SK-MEL-5 (cell line): ENCODE measurements at places on chromosomes 2 and 18. TPM values are rescaled to one million over a fixed set of nuclear protein-coding genes. Genes with fewer than 3 reads are reported as not detected.

SH3RF3 gene
- total RNA-seq: 0.32 and 0.35 TPM in 2 replicates

- DNase-seq: peak; percentile 53
These were observed at the start of gene RAX for GRCh38 chr18:59272891-59273758. Gene RAX (minus strand): TSS chr18:59273454. CDS start chr18:59273206, 248 bp downstream.

DNAH6 gene
- 12.1 and 15.6 TPM in 2 replicates for total RNA-seq

GRCh38 chr2:237304763-237305514 is 109.0 kb downstream of the COL6A3 start:
- no peak for DNase-seq

- no peak for DNase-seq
These were observed 32.8 kb downstream of the TMEM163 start for GRCh38 chr2:134685967-134686366.

DNA sequence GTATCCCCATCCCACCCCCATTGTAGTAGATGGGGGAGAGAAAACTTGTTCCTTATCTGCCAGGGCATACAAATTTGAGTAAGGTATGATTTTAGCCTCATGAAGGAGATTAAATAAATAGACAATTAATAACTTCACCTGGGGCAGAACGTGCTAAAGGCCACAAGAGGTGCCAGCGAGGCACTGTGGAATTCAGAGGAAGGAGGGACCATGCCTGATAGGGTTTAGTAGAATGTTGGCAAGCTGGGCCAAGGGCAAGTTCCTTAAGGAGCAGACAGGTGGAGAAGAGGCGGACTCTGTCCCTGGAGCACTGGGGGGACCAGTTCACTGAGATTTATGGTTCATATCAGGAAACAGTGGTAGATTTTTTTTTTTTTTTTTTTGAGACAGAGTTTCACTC is 22.5 kb downstream of the STAMBP start:
- peak; percentile 46 for DNase-seq

- no peak for DNase-seq
These were observed 39.7 kb downstream of the RHOB start for GRCh38 chr2:20486571-20486970.

CNTNAP5 gene
- total RNA-seq: not detected in 2 replicates

DNA sequence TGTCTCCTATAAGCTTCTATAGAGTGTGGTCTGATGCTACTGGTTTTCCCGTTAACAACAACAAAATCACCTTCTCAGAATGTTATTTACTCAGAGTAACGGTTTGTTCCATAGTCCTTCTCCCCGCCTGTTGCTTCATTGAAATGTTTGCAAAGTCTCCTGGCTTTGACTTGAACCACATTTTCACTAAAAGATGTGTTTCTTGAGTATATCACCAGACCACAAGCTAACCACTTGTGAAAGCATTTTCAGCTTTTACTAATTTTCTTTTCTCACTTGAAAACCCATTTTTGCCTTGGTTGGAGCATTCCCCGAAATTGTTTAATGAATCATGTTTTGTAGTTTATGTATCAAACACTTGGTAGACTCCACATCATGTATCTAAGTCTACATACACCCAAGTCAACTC is 121.2 kb downstream of the DPP4 start:
- DNase-seq: no peak

DNA sequence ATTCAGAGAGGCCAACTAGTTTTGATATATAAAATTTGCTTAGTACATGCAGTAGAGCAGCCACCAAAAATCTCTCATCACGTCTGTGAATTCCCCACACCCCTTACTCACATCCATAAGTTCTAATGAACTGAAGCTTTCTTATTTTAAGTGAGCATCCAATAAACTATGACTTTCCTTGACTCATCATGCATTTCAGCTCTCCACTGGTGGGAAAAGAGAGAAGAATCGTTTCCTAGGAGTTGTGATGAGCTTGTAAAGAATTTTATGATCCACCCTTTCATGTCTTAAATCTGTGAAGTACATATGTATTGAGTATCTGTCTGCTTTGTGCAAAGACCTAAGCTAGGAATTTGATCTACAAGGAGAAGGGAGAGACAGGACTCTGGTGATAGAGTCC is 428.6 kb downstream of the SETBP1 start:
- no peak for DNase-seq

DNA sequence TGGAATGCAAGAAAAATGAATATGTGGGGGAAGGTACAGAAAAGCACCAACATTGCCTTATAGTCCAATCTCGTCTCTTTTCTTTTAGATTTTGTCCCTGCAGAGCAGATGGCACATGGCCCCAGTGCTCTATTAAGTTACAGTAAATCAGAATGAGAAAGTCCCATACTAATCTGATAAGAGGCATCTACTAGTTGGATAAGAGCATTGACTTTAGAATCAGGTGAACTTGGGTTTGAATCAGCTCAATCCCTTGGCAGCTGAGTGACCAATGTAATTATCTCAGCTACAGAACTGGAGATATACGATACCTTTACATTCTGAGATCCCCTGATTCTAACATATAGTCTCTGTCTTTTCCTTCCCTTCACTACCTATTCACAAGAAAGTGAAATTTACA is 54.8 kb upstream of the PDE1A start:
- DNase-seq: no peak

DNA sequence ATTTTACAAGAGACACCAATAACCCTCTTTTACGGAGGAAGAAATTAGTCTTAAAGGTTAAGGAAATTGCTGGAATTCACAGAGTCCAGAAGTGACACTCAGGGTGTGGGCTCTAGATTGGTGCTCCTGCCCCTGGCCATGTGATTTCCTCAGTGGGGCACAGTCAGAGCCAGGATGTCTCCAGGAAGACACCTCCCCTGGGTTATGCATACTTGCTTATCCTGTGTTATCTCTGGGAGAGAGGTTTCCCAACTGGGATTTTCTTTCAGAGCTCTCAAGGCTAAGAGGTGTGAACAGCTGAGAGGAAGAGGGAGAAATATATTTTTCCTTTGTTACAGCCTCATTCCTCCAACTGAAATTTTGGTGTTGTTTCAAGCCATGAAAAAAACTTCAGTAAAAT is 125.6 kb upstream of the CELF4 start:
- DNase-seq: no peak

- no peak for DNase-seq
These were observed 483.2 kb downstream of the METTL4 start for GRCh38 chr18:2087877-2088673.

GRCh38 chr2:39696838-39697237 is 31.1 kb downstream of the TMEM178A start:
- peak; percentile 60 for DNase-seq

GRCh38 chr18:44423814-44424644 is 256.7 kb upstream of the SETBP1 start:
- DNase-seq: no peak

GRCh38 chr2:97961534-97961933 is 34.2 kb downstream of the TMEM131 start:
- DNase-seq: no peak

DNA sequence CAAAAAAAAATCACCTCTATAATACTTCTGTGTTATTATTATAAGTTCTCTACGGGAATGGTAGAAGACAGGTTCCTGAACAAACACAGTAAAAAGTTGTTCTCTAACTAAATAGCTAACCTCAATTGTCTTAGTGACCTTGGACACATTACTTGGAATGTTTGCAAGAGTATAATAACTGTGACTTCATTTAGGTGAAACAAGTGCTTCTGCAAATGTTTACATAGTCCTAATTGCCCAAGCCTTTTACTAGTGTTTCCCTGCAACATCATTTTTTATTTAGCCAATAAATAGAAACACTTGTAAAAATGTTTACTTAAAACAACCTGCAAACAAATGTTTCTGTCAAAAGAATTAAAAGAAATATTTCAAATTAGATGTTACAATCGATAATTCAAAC is 9.9 kb downstream of the PLEKHM3 start:
- DNase-seq: no peak

AGFG1 gene
- total RNA-seq: 113 and 134 TPM in 2 replicates

DNA sequence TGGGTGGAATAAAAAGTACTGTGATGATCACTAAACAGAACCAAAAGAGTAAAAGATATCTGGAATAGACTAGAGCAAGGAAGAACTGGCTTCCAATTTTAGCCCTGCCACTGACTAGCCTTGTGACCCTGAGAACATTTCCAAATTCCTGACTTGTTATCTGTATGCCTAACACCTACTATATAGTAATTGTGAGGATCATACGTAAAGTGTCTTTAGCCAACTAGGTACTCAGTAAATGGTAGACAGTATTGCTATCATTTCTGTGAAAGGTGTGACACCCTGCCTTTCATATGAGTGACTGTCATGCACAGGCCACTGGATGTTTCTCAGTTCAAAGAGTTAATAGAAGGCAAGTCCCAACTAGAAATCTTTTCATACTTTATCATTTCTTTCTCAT is 29.8 kb downstream of the CYTIP start:
- DNase-seq: no peak

CLIP4 gene
- 68.7 and 73.7 TPM in 2 replicates for total RNA-seq

- no peak for DNase-seq
These were observed 828.3 kb upstream of the PIK3C3 start for GRCh38 chr18:41126541-41127235.

GIGYF2 gene
- 49.8 and 62.7 TPM in 2 replicates for total RNA-seq

DNA sequence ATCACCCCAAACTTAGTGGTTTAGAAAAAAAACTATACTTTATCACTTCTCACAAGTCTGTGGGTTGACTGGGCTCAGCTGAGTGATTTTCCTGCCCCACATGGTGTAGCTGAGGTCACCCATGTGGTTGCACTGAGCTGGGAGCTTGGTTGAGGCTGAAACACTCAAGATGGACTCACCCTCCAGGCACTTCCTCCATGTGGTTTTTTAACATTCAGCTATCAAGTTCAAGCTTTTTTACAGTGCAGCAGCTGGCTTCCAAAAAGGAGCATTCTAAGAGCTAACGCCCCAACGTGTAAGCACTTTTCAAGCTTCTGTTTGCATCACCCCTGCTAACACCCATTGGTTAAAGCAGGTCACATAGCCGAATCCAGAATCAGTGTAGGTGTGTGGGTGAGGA is 105.9 kb upstream of the CREB1 start:
- peak; percentile 11 for DNase-seq

DNA sequence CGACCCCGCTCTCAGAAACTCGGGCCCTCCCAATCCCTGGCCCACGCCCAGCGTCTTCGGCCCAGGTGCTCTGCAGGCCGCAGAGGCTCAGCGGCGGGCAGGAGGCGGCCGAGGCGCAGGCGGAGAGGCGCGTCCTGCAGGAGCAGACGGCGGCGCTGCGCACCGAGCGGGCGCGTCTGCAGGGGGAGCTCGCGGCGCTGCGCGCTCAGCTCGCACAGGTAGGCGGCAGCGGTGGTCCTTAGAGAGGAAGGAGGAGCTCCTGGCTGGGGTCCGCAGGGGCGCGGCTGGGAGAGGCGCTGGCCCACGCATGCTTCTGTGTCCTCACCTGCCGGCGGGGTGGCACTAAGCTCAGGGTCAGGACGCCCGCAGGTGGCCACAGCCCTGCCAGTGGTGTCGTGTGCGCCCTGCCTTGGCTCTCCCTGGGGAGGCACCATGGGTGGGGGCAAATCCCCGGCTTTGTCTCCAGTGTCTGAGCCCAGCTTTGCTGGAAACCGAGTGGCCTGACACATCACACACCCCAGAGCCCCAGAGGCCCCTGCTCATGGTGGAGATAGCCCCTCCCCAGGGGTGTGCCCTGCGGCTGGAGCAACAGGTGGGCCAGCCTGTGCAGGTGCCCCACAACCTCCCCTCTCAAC is 14.9 kb upstream of the SNED1 start:
- DNase-seq: peak; percentile 20

DNA sequence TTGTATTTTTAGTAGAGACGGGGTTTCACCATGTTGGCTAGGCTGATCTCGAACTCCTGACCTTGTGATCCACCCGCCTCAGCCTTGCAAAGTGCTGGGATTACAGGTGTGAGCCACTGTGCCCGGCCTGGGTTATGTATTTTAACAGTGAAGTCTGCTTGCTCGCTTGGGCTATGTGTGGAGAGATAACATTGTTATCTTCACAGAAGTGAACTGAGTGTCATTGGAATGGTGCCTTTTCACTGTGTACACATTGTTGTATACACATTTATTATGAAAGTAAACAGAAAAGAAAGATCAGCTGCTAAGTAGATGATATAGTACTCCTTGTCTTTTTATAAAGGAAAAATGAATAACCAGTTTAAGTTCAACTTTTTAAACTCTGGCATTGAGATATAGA is 30.4 kb downstream of the RNF138 start:
- DNase-seq: no peak

HOXD1 gene
- total RNA-seq: 9.8 and 10.3 TPM in 2 replicates

NBEAL1 gene
- 12.9 and 13.5 TPM in 2 replicates for total RNA-seq

PLEK gene
- not detected in 2 replicates for total RNA-seq

GRCh38 chr2:7019191-7019590 is 102.0 kb downstream of the RNF144A start:
- DNase-seq: no peak

CHPF gene
- total RNA-seq: 93.9 and 111 TPM in 2 replicates

SEH1L gene
- 24.3 and 31.5 TPM in 2 replicates for total RNA-seq

DNA sequence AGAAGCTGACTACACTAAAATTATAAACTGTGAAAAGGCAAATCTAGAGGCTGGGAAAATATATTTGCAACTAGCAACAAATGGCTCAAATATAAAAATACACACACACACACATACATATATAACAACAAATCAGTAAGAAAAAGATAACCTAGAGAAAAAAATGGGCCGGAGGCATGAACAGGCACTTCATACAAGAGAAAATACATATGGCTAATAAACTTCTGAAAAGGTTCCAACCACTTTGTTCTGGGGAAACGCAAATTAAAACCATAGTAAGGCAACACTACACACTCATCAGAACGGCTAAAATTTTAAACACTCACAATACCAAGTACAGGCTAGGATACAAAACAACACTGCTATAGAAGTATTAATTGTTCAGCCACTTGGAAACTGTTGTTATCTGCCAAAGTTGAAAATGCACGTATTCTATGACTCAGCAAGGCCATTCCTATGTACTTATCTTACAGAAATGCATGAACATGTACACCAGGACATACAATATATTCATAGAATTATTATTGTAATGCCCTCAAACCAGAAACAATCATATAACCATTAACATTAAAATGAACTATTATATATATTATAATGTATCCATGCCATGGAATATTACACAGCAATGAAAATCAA is 15.6 kb downstream of the WDSUB1 start:
- no peak for DNase-seq

DNA sequence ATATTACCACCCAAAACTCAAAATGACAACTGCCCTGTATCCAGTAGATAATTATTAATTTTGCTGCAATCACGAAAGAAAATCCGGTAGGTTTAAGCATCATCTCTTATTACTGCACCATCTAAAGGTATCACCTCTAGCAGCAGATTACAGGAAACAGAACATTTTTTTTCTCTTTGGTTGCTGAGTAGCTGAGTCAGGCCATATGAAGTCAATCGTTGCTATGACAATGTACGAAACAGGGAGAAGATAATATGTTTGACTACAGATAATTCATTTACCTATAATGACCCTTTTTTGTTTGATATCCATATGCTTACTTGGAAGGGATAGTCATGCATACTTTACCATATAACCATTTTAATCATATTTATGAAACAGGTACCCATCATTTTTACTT is 831.6 kb upstream of the CHAC2 start:
- peak; percentile 16 for DNase-seq

ARPC2 gene
- total RNA-seq: 196 and 198 TPM in 2 replicates

TTN gene
- total RNA-seq: under 0.01 TPM in 2 replicates

- DNase-seq: peak; percentile 26
These were observed 104.1 kb upstream of the TRIB2 start for GRCh38 chr2:12612671-12613070.
